ENCODE measurements at places on chromosomes 12 and 14. TPM values are rescaled to one million over a fixed set of nuclear protein-coding genes. Genes with fewer than 3 reads are reported as not detected.

DNA sequence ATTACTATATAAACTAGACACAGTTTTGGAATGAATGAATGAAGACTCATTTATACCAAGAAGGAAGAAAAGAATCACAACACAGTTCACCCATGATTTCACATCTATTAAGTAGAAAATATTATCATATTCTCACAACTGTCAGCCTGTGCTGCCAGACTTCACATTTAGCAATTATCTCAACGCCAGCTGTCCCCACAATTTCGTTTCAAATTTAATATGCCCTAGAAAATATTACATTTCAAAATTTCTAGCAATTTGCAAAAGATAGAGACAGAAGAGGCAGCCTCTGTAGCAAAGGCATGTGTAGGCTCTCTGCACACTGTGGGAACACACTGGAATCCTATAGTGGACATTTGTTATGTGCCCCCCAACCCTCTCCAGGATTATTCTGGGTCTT lies 83.6 kb downstream of the ANKS1B start:
- no peak overlapping the region for H3K4me3 ChIP-seq
- H3K36me3 ChIP-seq: no peaks in the 10 kb centered on the region
- no peaks in the 10 kb centered on the region for H3K27me3 ChIP-seq
- H3K27ac ChIP-seq: no peak overlapping the region
- H3K4me1 ChIP-seq: no peaks in the 10 kb centered on the region

- no peak overlapping the region for H3K27ac ChIP-seq
- H3K36me3 ChIP-seq: no peaks in the 10 kb centered on the region
- H3K27me3 ChIP-seq: no peaks in the 10 kb centered on the region
- H3K4me3 ChIP-seq: no peak overlapping the region
- peaks cover 4% of the 10 kb centered on the region for H3K4me1 ChIP-seq
Measured at GRCh38 chr14:84273181-84273580, 1256.8 kb upstream of the FLRT2 start.

- no peak overlapping the region for H3K27ac ChIP-seq
- no peaks in the 10 kb centered on the region for H3K36me3 ChIP-seq
- H3K4me1 ChIP-seq: no peaks in the 10 kb centered on the region
- H3K27me3 ChIP-seq: no peaks in the 10 kb centered on the region
- no peak for DNase-seq
Measured at GRCh38 chr12:69966839-69967238, 141.8 kb downstream of the MYRFL start.

- no peak for DNase-seq
- H3K4me3 ChIP-seq: no peak overlapping the region
- peaks cover 10% of the 10 kb centered on the region for H3K27me3 ChIP-seq
- H3K27ac ChIP-seq: no peak overlapping the region
Measured at GRCh38 chr12:113092607-113093408, 36.3 kb downstream of the DTX1 start.

GRCh38 chr12:75656210-75656609 lies 144.8 kb upstream of the KRR1 start:
- H3K27ac ChIP-seq: no peak overlapping the region
- H3K27me3 ChIP-seq: no peaks in the 10 kb centered on the region
- H3K4me3 ChIP-seq: no peak overlapping the region
- DNase-seq: no peak

DNA sequence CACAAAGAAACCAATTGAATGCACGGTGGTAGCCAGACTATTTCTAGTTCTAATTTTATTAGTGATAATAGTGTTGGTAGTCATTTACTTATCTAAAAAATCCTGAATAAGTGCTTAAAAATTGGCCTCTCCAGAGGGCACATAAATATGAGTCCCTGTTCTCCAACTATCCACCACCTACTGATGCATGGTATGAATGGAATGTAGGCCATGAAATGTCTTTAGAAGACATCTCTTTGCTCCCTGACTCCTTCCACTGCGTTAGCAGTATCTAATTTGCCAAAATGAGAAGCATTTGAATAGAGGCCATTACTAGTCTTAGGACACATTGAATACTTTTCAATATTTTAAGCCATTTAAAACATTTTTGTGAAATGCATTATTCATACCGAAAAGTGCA lies 261.7 kb downstream of the LRFN5 start:
- H3K4me1 ChIP-seq: no peaks in the 10 kb centered on the region
- no peak overlapping the region for H3K27ac ChIP-seq
- no peaks in the 10 kb centered on the region for H3K36me3 ChIP-seq
- no peak overlapping the region for H3K4me3 ChIP-seq

DNA sequence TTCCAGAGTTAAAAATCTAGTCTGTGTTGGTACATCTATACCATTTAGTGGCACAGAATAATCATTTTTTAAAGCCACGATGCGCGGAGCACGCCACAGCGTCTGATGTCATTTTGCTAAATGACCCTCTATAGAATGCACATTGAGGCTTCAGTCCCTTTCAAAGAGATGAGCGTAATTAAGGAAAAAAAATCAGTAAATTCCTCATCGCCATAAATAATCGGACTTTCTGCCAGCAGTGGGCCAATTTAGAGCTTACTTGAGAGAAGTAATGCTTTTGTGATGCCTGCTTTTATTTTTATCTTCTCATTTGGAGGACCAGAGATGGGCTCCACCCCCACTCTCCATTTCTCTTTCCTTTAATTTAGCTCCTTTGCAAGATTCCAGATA lies 4.0 kb downstream of the ASCL1 start:
- H3K27ac ChIP-seq: no peak overlapping the region
- peaks cover 12% of the 10 kb centered on the region for H3K4me1 ChIP-seq
- H3K4me3 ChIP-seq: no peak overlapping the region
- DNase-seq: no peak
- peaks cover 22% of the 10 kb centered on the region for H3K27me3 ChIP-seq
- no peaks in the 10 kb centered on the region for H3K36me3 ChIP-seq

- DNase-seq: peak; percentile 39
- no peaks in the 10 kb centered on the region for H3K27me3 ChIP-seq
- H3K36me3 ChIP-seq: no peaks in the 10 kb centered on the region
Measured at GRCh38 chr14:91897106-91897701, 29.9 kb upstream of the TC2N start.

DNA sequence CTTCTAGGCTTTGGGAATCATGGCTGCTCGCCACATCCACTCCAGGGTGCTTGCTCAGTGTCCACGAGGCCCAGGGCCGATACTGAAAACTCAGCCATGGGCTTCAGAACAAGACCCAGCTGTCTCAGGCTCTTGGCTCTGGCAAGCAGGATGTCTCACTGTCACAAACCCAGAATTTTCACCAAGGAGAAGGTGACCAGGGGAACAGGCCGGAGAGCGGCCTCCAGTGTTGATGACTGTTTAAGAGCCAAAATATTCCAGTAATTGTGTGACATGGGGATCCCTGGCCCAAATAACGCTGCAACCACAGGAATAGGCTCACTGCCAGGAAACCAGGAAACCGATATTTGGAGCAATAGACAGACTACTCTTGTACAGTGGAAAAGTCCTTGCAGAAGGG lies 9.8 kb upstream of the SERPINA5 start:
- H3K4me3 ChIP-seq: no peak overlapping the region
- H3K4me1 ChIP-seq: peaks cover 11% of the 10 kb centered on the region
- peak; percentile 66 for DNase-seq
- peak overlapping the region; percentile 13 for H3K27ac ChIP-seq

- no peaks in the 10 kb centered on the region for H3K36me3 ChIP-seq
- H3K27ac ChIP-seq: no peak overlapping the region
- no peak for DNase-seq
- no peak overlapping the region for H3K4me3 ChIP-seq
- no peaks in the 10 kb centered on the region for H3K4me1 ChIP-seq
Measured at GRCh38 chr14:100846309-100846859, 20.5 kb downstream of the MEG3 start.

- DNase-seq: no peak
- H3K4me1 ChIP-seq: no peaks in the 10 kb centered on the region
- no peaks in the 10 kb centered on the region for H3K36me3 ChIP-seq
- no peak overlapping the region for H3K4me3 ChIP-seq
- H3K27ac ChIP-seq: no peak overlapping the region
- H3K27me3 ChIP-seq: no peaks in the 10 kb centered on the region
Measured at GRCh38 chr12:21220266-21220665, 89.3 kb downstream of the SLCO1B1 start.

DNA sequence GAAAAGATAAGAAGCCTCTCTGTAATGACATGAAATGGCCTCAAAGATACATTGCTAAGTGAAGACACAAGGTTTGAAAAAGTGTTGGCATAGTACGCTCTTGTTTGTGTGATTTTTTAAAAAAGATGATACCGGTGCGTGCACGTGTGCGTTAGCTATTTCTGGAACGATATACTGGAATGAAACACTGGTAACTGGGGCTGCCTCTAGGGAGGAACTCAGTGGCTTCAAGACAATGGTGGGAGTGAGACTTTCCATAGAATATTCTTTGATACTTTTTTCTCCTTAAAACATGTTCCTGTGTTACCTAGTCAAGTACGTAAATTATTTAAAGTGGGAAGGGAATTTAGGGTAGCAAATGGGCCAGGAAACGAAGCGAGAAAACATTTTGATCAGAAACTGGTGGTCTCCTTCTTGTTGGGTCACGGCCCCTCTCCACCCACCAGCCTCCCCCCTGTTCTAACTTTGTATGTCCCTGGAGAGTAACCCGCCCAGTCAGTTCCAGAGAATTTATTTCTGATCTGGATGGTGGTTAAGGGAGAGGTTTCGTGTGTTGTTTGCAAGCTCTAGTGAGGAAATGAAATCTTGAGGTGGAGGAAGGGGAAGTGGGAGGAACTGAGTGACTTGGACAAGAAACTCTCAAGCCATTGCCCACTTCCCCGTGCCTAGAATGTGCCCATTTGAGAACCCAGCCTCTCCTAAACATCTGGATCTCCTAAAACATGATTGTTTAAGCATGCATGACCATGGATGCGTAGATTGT lies 6.6 kb downstream of the FGF6 start:
- no peak for DNase-seq
- no peak overlapping the region for H3K27ac ChIP-seq
- H3K36me3 ChIP-seq: no peaks in the 10 kb centered on the region
- no peak overlapping the region for H3K4me3 ChIP-seq
- peaks cover 2% of the 10 kb centered on the region for H3K27me3 ChIP-seq

GRCh38 chr14:64293976-64294671 lies at the start of gene ESR2:
Gene ESR2, minus strand, starts transcription at chr14:64294371. Its CDS starts 11,386 bp downstream, at chr14:64282985.
- no peaks in the 10 kb centered on the region for H3K27me3 ChIP-seq
- peaks cover 3% of the 10 kb centered on the region for H3K4me1 ChIP-seq
- no peaks in the 10 kb centered on the region for H3K36me3 ChIP-seq
- peak within 1 kb of the TSS; percentile 9 for H3K4me3 ChIP-seq
- peak; percentile 56 for DNase-seq

DNA sequence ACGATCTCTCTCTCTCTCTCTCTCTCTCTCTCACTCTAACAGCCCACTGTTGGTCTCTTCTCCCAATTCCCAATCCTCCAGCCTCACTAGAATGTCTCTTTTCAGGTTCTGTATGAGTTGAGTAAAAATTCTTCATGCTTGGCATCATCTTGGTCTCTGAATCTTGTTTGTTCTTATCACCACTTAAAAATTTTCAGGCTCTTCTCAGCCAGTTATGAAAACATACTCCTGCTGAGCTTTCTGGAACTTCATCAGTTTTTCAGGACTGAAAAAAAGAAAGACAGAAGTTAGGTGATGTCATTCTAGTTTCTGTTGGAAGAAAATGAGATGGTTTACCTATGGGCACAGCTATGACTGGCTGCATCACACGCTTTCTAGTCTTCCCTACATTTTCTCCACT lies 11.5 kb upstream of the IL22 start:
- no peak overlapping the region for H3K4me3 ChIP-seq
- no peaks in the 10 kb centered on the region for H3K36me3 ChIP-seq
- no peak for DNase-seq
- no peak overlapping the region for H3K27ac ChIP-seq

DNA sequence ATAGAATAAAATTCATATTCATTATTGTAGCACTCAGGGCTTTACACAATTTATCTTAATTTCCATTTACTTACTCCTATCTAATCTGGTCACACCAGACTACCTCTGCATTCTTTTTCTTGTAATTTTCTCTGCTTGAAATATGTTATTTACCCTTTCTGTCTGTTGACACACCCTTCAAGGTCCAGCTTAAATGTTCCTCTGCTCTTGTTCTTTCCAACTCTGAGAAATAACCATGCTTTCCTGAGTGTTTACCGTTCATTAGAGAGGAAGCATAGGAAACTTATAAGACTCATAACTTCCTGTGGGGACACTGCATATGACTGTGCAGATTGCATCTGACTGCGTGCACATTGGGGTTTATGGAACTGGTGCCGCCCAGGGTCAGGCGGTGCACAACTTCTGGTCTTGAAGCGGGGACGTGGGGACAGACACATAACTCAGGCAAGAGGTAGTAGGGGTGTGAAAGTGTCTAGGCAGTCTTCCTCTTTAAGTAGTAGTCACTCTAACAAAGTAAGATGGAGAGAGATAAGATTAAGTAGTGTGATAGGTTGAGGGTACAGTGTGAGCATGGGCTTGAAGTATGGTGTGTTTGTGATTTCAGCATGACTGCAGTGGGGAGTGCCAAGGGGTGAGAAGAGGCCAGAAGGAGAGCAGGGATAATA lies 42.6 kb upstream of the FOXJ2 start:
- no peaks in the 10 kb centered on the region for H3K36me3 ChIP-seq
- no peak overlapping the region for H3K4me3 ChIP-seq
- DNase-seq: no peak
- no peaks in the 10 kb centered on the region for H3K27me3 ChIP-seq

GRCh38 chr14:69760810-69761209 lies 6.1 kb upstream of the SRSF5 start:
- no peak for DNase-seq
- H3K4me3 ChIP-seq: no peak overlapping the region
- no peak overlapping the region for H3K27ac ChIP-seq
- no peaks in the 10 kb centered on the region for H3K4me1 ChIP-seq

DNA sequence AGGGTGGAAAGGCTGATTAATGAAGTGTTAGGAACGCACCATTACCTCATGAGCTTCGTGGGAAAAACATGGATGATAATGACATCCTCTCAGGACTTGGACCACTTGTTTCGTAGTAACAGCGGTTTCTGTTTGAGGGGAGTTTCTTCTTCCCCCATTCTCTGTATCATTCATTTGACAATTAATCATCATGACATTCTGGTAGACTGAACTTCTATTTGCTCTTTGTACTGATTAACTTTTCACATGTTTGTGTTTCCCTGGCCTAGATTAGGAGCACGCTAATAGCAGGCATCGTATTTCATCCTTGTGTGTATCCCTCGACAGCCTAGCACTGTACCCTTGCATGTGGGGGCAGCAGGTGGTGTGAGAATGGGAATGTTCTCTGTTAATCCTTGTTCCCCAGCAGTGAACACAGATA lies 8.0 kb downstream of the LRRC74A start:
- no peak overlapping the region for H3K4me3 ChIP-seq
- H3K27me3 ChIP-seq: no peaks in the 10 kb centered on the region
- H3K4me1 ChIP-seq: no peaks in the 10 kb centered on the region

CCDC38 gene
- not detected for total RNA-seq

FOXN4 gene
- total RNA-seq: 0.25 TPM

WNT1 gene
- total RNA-seq: 0.15 TPM

CKAP4 gene
- 48.3 TPM for total RNA-seq

SINHCAF gene
- total RNA-seq: 40.8 TPM

FOXG1 gene
- 0.06 TPM for total RNA-seq

LRP1 gene
- 338 TPM for total RNA-seq

SMCO2 gene
- not detected for total RNA-seq
